ENCODE measurements at places on chromosomes 5 and 9. TPM values are rescaled to one million over a fixed set of nuclear protein-coding genes. Genes with fewer than 3 reads are reported as not detected.

The SLC25A48 gene
- 0.25 TPM for polyA plus RNA-seq

The PSD2 gene
- 0.02 TPM for polyA plus RNA-seq

The SPINK5 gene
- polyA plus RNA-seq, result 1.3 TPM

The STK32A gene
- 0.81 TPM for polyA plus RNA-seq

The IL9 gene
- not detected for polyA plus RNA-seq

The PCDHGA5 gene
- 2.0 TPM for polyA plus RNA-seq

Data from right cardiac atrium (tissue), 5 donors.